CD4-positive, alpha-beta T cell (primary cell): ENCODE measurements at places on chromosomes 5 and 9.

DNA sequence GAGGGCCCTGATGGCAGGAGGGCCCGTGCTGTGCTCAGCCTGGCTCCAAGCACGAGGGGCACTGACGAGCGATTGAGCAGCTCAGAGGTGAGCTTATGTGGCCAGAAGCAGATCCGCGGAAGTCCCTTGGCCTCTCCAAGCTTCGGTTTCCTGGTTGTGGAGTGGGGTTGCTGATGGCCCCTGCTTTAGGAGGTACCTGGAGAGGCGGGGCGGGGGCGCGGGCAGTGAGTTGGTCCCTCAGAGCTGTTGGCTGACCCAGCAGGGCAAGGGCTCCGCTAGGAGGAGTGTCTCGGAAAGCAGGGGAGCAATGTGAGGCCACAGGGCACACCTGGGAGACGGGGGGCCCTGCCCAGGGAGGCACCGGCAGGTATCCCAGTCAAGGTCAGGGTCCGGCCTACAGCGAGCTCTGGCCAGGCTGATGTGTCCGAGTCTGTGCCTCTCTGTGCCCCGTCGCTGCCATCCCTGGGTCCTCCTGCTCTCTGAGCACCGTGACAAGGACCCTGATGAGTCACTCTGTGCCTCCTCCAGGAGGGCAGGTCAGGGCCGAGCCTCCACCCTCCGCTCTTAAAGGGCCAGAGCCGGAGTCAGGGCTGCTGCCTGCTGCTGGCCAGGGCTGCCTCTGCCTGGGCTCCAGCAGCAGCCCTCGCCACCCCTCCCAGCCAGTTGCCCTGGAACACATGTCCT is 14.8 kb downstream of the NCS1 start:
- DNase-seq: no peak

- no peak for DNase-seq
These were observed 34.8 kb downstream of the VAV2 start for GRCh38 chr9:133957328-133957727.

GRCh38 chr5:10689391-10690081 is 71.5 kb downstream of the DAP start:
- no peak for DNase-seq

GRCh38 chr5:169063316-169063953 is 237.5 kb downstream of the SLIT3 start:
- DNase-seq: no peak

- DNase-seq: no peak
These were observed 669.0 kb downstream of the LRRC70 start for GRCh38 chr5:63247651-63248050.

- no peak for DNase-seq
These were observed 148.5 kb downstream of the NMUR2 start for GRCh38 chr5:152256580-152256979.

DNA sequence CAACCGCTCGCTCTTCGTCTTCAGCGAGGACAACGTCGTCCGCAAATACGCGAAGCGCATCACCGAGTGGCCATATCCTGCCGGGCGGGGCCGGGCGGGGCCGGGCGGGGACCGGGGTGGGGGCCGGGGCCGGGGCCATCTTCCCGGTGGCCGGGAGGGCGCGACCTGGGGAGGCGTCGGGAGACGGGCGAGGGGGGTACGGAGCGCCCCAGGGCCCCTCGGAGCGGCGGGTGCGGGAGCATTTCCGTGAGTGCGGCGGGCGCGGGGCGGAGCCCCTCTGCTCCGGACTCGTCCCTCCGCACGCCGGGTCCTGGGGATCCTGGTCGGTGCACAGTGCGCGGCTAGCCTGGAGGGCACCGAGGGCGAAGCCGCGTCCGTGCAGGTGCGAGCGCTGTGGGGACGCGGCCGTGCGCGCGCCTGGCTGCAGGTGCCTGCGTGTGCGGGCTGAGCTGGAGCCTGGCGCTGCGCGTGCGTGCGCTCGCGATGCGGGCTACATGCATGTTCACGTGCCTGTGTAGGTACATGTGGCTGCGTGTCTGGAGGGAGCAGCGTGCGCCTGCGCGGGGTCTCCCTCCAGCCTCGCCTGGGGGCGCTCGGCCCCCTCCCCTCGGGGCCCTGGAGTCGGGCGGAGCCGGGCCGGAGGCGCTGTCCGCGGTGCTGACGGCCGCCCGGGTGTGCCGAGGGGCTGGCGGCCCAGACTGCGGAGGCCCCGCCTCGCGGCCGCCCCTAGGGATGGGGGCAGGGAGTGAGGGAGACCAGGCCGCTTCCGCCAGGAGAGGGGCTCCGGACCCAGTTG is 762 bp downstream of the CACNA1B start:
- DNase-seq: no peak

- DNase-seq: no peak
These were observed 247.9 kb downstream of the MSX2 start for GRCh38 chr5:174972291-174972690.

DNA sequence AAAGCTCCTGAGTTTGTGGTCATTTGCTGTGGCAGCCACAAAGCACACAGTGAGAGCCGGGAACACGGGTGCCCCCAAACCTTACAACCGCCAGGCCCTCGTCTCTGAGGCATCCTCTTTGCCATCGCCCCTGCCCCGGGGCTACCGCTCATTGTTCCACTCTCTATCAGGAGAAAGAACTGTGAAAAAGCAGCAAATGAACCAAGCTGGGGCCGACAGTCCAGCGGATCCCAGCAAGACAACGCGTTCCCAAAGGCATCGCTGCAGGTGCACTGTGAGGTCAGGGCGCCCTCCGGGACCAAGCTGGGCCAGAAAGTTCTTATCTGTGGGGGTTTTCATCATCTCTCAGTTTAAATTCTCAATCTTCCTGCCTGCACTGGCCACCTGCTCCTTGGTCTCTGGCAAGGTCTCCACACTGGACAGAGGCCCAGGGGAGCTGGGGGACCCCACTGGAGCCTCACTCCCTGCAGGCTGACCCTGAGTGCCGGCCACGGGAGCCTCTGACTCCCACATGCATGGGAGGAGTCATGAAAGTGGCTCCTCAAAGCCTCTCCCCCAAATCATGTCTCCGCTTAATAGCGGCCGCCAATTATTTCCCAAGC is 32.1 kb downstream of the VAV2 start:
- no peak for DNase-seq

GRCh38 chr9:136339173-136339957 is 12.0 kb downstream of the GPSM1 start:
- DNase-seq: peak; percentile 61
